Activated naive CD8-positive, alpha-beta T cell treated with anti-CD3 and anti-CD28 coated beads, Interleukin-2, amount 50 U/mL, for 16 hours (primary cell): ENCODE measurements at places on chromosomes 13 and 19.
A peak's percentile ranks its signal among the peaks of the same experiment; 100 is the strongest.

DNA sequence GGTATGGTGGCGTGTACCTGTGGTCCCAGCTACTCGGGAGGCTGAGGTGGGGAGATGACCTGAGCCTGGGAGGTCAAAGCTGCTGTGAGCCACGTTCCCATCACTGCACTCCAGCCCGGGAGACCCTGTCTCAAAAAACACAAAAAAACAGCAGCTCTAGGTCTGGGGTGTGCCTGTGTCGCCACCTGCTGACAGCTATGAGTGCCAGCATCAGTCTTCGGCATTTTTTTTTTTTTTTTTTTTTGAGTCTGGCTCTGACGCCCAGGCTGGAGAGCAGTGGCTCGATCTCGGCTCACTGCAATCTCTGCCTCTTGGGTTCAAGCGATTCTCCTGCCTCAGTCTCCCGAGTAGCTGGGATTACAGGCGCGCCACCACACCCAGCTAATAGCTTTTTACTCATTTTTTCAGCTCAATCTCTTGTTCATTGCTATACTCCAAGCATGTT, 10.1 kb downstream of the AP2S1 start:
- peak; percentile 15 for DNase-seq

DNA sequence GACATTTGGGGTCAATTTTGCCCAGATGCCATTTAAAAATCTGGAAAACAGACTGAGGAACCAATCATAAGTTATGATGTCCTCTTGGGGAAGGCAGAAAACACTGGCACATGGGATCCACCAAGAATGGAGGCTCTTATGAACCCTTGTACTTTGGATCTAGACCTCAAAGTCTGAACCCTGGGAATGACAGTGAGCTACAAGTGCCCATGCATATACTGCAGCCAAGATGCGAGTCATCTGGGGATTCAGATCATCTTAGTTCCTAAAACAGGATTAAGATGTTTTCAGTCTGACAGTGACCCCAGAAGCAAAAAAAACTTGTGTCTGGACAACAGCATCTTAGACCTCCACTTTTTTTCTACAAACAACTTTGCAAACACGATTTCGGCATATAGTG, 100.2 kb upstream of the SIAH3 start:
- no peak for DNase-seq

GRCh38 chr19:3606174-3606689, 443 bp downstream of the TBXA2R start:
- DNase-seq: no peak

GRCh38 chr19:55602104-55603001, 2.3 kb downstream of the ZNF524 start:
- DNase-seq: no peak

DNA sequence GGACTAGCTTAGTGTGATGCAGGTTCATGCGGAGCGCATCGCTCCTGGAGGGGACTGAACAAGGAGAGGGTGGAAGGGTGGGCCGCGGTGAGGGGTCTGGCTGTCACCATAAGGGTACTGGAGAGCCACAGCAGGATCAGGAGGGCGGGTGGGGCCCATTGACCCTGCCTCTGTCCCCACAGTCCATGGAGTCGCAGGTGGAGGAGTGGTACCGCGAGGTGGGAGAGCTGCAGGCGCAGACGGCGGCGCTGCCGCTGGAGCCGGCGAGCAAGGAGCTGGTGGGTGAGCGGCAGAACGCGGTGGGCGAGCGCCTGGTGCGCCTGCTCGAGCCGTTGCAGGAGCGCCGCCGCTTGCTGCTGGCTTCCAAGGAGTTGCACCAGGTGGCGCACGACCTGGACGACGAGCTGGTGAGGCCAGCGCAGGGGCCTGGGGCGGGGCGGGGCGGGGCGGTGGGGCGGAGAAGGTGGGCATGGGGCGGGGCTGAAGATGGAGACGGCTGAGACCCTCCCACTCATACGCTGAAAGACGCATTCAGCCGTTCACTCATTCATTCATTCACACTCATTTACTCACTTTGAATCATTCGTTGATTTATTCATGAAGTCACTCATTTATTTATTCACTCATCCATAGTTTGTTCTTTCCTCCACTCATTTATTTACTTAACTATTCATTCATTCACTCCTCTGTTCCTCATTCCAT, 27.5 kb upstream of the SHKBP1 start:
- peak; percentile 54 for DNase-seq

DNA sequence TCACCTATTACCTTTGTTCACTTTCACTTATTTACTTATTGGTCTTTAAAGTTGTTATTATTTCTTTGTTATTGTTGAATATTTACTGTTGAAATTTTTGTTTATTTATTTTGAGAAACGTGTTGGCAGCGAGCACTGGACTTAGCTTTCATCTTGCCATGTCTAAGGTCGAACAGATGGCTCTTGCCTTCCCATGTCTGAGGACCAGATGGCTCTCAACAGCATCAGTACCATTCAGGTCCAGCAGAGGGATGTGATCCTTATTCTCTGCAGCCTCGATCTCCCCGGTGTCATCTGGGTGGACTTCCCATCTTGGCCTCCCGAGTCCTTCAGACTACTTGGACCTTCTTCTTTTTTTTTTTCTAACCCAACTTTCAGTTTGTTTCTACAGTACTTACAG, 1437.6 kb downstream of the UQCRFS1 start:
- no peak for DNase-seq

DNA sequence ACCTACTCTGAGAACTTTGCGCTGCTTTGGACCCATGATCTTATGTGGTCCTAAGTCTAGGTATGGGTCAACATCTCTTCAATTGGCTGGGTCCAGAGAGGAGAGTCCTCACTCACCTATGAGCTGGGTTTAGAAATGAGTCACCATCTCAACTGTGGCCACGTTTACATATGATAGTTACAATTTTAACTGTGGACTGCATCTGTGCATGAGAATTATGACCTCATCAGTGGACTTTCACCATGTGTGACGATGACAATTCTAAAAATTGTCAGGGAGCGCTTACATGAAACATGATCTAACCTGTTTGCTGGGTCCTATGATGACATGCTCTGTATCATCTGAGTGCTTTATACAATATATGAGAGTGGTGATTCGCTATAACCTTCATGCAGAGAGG, 12.7 kb upstream of the ZNF724 start:
- DNase-seq: no peak

DNA sequence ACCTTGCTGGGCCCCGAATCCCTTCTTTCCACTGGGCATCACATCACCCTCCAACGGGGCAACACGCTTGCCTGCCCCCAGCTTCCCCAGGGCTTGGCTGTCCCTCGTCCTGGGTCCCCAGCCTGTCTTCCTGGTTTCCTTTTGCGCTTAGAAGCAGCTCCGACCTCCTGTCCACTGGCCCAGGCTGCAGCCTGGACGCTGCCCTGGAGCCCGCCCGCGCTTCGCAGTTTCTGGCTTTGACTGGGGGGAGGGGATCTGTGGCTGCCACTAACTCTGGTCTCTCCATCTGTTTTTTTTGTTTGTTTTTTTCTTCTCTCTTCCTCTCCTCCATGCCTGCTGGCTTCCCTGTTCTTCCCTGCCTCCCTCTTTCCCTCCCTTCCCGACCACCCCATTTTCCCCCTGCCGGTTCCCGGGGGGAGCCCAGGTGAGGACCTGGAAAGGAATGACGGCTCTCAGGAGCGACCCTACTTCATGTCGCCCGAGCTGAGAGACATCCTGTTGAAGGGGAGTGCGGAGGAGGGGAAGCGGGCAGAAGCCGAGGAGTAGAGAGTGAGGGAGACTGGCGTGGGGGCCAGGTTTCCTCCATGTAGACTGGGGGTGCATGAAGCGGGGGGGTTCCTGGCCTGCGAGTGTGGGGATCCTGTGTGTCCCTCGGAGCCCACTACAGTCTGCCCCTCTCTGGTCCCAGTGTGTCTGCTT, 11.5 kb upstream of the ILF3 start:
- DNase-seq: no peak

- no peak for DNase-seq
These were observed 1.3 kb downstream of the ITGBL1 start for GRCh38 chr13:101453784-101454201.

GRCh38 chr13:109840201-109840892, 54.0 kb upstream of the IRS2 start:
- no peak for DNase-seq

- no peak for DNase-seq
These were observed 4.8 kb downstream of the SHC2 start for GRCh38 chr19:455851-456546.

- DNase-seq: no peak
These were observed 3.7 kb upstream of the CREB3L3 start for GRCh38 chr19:4149518-4150288.

DNA sequence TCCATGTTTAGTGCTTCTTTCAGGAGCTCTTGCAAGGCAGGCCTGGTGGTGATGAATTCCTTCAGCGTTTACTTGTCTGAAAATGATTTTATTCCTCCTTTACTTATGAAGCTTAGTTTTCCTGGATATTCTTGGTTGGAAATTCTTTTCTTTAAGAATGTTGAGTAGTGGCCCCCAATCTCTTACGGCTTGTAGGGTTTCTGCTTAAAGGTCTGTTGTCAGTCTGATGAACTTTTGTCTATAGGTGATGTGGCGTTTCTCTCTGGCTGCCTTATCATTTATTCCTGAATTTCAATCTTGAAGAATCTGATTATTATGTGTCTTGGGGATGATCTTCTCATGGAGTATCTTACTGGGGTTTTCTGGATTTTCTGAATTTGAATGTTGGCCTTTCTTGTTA, 26.0 kb downstream of the ZNF430 start:
- no peak for DNase-seq

DNA sequence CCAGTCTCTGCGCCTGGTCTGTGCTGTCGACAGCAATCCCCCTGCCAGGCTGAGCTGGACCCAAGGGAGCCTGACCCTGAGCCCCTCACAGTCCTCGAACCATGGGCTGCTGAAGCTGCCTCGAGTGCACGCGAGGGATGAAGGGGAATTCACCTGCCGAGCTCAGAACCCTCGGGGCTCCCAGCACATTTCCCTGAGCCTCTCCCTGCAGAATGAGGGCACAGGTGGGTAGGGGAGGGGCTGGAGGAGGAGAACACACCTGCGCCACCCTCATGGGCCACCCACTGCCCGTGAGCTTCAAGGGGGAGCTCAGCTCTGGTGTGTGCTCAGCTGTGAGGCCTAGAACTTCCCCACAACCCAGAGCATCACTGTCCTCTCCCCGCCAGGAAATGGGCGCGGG, 38.6 kb upstream of the CD33 start:
- DNase-seq: no peak

GRCh38 chr13:95267662-95268342, 33.4 kb downstream of the ABCC4 start:
- no peak for DNase-seq

GRCh38 chr19:38395381-38396114, 7.1 kb downstream of the SPRED3 start:
- DNase-seq: no peak

- peak; percentile 42 for DNase-seq
These were observed 814 bp downstream of the S1PR2 start for GRCh38 chr19:10230173-10230860.

GRCh38 chr13:20823071-20823470, 49.3 kb upstream of the EEF1AKMT1 start:
- no peak for DNase-seq

DNA sequence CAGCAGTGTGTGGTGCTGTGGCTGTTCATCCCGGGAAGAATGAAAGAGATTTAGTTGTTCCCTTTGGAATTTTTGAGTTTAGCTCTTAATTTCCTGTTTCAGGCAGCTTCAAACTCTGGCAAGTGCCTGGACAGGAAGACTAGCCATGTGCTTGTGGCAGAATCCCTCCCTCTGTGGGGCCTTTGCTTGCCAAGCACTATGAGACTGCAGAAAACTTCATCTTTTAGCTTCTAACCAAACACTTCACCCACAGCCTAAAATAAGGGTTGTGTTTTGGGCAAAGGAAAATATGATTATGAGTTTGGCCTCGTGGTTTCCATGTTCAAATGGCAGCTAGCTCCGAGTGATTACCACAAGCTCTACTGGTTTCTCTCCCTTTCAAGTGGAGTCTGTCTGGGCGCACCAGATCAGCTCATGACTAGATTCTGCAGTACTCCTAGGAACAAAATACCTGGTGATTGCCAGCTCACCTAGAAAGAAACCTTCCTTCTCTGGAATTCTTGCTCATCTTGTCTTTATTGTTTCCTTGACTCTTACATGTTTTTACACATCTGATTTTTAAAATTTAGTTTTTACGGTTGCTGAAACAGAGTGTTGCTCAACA, 707.5 kb downstream of the SLITRK6 start:
- no peak for DNase-seq

DNA sequence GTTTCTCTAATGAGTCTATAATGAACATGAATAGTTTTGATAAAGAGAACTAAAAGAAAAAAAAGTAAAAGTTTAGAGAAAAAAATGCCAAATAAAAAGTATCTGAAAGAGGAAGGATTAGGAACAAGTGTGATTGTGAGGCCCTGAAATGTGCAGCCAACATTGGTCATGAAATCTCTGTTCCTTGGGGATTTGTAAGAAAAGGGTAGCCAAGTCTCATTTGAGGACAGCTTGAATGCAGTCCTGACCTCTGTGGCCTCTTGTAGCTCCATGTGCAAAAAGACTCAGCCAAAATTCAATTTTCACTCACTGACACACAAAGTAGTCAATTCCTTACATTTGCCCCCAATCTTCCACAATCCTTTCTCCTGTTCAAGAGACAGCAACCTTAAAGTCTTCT, 167.9 kb downstream of the KLF12 start:
- DNase-seq: no peak

- DNase-seq: no peak
These were observed 358.1 kb downstream of the OXGR1 start for GRCh38 chr13:96636001-96636709.

DNA sequence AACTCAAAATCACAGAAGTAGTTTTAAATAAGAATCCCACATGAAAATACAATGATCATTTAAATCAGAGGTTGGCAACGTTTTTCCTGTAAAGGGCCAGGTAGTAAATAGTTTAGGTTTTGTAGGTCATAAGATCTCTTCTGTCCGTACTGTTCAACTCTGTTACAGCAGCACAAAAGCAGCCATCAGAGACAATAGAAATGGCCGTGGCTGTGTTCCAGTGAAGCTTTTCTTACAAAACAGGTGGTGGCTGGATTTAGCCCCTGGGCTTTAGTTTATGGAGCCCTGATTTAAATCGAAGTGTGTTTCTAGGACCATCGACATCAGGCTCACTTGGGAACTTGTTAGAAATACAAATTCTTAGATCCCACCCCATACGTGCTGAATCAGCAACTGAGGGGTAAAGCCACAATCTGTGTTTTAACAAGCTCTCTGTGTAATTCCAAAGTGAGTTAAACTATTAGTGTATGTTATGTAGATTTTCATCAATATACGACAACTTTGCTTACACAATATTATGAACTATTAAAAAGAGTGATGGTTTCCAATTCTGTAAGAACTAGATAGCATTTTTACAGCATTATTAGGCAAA, 54.8 kb upstream of the MIR17HG start:
- DNase-seq: no peak
